ENCODE measurements at places on chromosomes 5 and 9.
A peak's percentile ranks its signal among the peaks of the same experiment; 100 is the strongest.

DNA sequence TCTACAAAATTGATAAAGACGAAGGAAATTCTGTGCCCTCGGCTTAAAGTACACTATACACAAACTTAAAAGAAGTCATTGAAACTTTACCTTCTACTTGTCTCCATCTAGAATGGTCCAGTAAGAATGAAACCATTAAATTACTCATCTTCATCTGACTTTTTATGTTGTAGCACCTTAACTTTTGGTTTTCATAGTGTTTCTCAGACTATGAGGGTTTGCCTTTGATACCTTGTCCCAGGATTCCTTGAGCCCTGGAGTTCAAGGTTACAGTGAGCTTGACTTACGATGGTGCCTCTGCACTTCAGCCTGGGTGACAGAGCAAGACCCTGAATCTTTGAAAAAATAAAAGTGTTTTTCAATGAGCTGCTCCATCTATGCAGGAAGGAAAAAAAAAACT, 132.2 kb downstream of the CDC42SE2 start:
- DNase-seq, result no peak

GRCh38 chr5:140239939-140240700, 62.8 kb downstream of the PFDN1 start:
- DNase-seq, result peak; percentile 70

DNA sequence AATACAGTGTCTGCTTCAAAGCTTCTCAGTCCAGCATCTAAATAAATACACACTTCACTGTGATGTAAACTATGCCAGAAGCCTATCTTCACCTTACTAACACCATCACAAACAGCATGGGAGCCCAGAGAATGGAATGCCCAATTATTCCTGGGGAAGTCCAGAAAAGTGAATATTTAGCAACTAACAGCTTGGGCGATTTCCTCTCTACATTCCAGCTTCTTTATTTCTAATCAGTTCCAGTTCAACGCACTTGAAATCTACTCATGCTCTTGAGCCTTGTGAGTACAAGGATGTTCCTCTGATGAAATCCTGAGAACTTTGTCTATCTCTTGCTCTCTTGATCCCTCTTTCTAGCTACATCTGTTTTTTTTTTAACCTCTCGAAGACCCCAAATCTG, 100.4 kb upstream of the C9orf72 start:
- no peak for DNase-seq

GRCh38 chr5:27906931-27907601, 868.7 kb upstream of the CDH9 start:
- DNase-seq, result peak; percentile 11

GRCh38 chr5:73143716-73144115, 23.3 kb downstream of the TMEM171 start:
- no peak for DNase-seq

DNA sequence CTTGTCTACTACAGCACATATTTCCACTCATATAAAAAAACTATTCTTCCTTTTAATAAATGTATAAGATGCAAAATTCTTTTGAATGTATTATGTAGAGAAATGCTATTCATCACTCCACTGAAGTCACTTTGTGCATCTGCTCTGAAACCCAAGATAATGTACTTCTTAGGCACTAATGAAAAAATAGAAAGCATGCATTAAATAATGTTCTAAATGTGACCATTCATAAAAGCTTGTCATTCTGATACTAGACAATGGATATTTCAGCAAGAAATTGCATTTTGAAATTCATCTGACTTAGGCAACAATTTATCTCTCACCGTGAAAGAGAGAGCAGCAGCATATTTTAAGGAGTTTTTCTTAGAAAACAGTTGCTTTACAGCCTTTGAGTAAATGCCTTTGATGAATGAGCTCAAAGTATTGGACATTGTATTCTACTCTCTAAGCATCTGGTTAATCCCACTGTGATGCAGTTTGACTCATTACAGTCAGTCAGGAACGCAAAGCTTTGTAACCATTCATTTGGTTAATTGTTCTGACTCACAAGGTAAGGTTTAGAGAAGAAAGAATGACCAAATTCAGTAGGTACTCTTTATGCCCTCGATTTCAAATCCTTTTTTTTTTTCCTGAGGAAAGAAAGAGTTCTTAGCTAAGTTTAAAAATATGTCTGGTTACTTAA, 2233.8 kb upstream of the C9orf72 start:
- no peak for DNase-seq

- DNase-seq, result no peak
These were observed 427.4 kb downstream of the CTNND2 start for GRCh38 chr5:11476866-11477265.

DNA sequence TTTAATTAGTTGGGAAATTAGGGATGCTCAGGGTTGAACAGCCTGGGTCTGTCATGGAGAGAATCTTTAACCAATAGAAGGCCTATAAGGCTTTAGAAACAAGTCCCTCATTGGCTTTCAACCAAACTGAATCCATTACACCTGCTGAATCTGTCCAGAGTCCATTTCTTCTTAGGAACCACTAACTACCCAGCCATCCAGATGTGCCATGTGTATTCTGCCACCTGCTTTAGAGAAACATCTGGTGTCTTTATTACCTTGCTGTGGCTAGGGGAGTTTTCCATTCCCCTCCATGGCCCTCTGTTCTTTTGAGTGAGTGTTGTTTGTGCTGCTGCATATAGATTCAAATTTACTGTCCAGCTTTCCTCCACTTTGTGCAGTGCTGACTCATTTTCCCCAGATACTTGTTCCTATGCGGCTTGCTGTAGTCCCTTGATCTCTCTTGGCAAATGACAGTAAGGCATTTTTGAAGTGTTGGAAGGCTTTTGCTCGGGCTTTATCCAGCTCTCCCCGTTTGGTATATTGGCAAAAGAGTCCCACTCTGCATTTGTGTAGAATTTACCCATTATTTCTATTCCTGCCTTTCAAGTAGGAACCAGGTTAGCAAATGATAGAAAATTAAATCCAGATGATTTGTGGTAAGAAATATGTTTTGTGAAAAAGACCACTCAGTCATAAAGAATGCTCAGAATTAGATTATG, 54.6 kb downstream of the NLN start:
- peak; percentile 74 for DNase-seq

DNA sequence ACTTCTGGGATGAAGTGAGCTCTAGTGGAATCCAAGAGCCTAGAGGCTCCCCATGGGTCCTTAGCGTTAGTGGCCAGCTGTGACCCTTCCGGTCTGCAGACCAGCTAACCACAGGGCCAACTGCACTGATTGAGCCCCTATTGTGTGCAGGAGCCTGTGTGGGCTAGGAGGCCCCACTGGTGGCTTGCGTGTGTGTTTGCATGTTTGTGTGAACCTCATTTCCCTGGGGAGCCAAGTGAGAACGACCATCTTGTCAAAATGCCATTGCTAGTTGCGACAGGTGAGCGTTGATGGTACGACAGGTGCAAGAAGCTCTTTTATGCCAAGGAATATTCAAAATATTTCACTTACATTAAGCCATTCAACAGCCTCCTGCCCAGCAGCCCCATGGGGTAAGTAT, 44.1 kb upstream of the ANKRD33B start:
- DNase-seq, result no peak

DNA sequence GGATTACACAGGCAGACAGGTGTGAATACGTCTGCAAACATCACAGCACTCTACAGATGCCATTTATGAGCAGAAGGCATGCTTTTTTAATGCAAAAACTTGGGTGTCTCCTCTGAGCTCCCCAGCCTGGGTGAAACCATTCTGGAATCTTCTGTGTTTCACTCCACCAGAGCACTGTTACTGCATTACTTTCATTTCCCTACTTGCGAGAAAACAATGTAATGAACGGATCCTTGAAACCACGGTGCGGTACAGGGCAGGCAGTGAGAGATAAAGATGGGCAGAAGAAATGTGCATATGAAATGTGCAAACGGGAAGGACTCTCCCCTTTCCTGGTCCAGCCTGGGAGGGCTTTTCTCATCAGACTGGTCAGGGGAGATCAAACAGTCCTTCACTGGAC, 584.3 kb upstream of the KLF4 start:
- no peak for DNase-seq

DNA sequence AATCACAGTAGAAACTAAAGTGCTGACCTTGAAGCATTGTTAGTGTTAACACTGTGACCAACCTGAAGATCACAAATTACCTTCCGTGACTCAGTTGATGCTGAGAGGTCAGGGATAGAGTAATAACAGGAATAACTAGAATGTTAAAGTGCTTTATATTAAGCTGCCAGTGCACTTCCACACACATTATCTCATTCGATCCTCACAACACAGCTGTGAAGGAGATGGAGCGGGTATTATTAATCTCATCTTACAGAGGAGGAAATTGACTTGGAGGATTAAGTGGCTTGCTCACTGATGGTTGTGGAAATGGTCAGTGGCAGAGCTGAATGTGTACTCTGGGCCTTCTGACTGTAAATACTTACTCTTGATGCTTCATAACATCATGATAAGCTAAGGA, 252.5 kb upstream of the DMRT1 start:
- no peak for DNase-seq

GRCh38 chr5:158152136-158152535, 293.2 kb upstream of the CLINT1 start:
- no peak for DNase-seq

DNA sequence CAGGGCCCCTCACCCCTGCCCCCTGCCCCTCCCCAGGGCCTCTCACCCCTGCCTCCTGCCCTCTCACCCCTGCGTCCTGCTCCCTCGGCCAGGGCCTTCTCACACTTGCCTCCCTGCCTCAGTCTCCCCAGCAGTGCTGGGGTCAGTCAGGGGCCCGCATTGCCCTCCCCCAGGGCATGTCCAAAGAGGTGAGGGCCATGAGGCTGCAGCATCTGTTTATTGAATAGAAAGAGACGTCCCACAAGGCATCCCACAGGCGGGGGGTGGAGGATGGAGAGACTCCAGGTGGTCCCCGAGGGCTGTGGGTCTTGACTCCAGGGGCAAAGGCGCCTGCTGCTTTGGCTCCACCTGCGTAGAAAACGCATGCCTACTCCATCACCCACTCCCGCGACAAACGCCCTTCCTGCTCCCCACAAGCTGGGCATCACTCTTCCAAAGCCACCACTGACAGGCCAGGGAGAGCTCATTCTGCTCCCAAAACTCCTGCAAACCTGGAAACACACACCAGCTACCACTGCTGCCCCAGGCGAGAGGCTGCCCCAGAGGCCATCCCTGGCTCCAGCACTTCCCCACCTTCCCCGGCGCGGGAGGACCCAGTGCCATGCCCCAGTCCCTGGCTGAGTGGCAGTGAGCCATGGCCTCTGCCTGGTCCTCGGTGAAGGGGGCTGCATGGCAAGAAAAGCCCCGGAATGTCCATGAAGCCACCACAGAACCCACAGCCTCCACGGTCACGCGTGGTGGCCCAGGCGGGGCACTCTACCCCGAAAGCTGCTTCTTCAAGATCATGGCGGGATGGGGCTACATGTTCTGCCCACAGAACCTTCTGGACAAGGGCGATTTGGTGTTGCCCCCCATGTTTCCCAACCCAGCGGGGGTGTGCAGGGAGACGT, 1.6 kb upstream of the LCN8 start:
- DNase-seq, result no peak

GRCh38 chr9:77014597-77015263, 4.7 kb upstream of the FOXB2 start:
- DNase-seq, result no peak

GRCh38 chr5:56480705-56481427, 247.7 kb upstream of the ANKRD55 start:
- peak; percentile 79 for DNase-seq

DNA sequence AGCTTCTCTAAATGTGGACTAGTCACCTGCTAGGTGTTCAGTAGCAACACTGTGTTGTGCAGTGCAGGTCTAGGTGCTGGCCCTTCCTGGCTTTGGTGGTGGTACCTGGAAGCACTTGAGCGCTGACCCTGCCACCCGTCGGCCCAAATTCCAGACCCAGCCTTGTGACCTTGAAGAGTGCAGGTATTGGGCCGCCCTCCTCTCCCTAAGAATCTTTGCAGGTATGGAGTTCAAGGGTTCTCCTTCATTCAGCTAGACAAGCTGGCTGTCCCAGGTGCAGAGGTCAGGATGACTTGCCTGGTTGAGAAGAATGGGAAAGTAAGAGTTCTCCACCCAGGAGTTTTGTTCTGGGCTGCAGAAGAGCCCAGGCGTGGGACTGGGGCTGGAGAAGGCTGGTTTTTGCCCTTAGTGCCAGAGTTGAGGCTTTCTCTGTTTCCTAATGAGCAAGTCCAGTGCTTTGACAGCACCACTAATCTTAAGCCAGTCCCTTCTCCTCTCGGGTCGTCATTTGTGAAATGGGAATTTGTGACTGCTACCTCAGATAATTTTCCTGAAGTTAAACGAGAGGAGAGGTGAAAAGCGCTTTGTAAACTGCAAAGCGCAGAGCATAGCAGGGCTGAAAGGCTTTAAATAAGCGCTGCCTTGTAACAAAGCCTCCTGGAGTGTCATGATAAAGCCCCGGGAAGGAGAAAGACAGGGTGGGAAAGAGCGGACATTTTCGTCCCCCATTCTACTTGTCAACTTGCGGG, 4.0 kb downstream of the FOXE1 start:
- DNase-seq, result no peak

DNA sequence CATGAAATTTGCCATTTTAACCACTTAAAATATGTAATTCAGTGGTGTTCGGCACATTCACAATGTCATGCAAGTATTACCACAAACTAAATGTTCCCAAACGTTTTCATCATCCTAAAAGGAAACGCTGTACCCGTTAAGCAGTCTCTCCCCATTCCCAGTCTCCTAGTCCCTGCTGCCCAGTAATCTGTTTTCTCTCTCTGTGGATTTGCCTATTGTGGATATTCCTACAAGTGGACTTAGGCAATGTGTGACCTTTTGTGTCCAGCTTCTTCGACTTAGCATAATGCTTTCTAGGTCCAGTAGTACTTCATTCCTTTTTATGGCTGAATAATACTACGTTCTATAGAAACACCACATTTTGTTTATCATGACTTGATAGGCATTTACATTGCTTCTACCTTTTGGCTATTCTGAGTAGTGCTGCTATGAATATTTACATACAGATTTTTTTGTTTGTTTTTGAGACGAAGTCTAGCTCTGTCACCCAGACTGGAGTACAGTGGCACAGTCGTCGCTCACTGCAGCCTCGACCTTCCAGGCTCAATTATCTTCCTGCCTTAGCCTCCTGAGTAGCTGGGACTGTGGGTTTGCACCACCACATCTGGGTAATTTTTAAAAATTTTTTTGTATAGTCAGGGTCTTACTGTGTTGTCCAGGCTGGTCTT, 13.0 kb downstream of the DENND4C start:
- DNase-seq, result no peak

- no peak for DNase-seq
These were observed 2.6 kb downstream of the CLTB start for GRCh38 chr5:176413709-176414191.

DNA sequence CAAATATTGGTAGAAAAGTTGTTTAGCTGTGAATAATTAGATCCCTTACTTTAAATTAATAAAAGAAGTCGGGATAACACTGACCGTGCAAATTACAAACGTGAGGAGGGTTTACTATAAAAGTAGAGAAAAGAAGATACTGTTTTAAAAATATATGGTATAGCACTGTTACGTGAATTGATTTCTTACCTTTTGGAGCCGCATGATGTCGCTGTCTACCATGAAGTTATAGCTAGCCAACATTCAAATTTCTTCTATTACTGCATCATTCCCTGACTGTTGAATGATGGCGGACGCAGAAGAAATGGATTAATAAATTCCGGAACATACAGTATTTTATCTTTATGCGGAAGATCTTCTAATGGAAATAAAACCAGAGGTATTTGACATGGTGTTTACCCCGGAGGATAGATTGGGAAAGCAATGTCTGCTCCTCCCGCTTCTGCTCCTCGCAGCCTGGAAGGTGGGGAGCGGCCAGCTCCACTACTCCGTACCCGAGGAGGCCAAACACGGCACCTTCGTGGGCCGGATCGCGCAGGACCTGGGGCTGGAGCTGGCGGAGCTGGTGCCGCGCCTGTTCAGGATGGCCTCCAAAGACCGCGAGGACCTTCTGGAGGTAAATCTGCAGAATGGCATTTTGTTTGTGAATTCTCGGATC, at the start of gene PCDHA6:
Gene PCDHA6, plus strand, starts transcription at position 257 of the 658 bp plus-strand sequence. Its CDS starts 132 bp downstream, at position 389.
- peak; percentile 6 for DNase-seq
